ENCODE measurements at places on chromosomes 1 and 21.
A peak's percentile ranks its signal among the peaks of the same experiment; 100 is the strongest.

GRCh38 chr21:40546647-40547046 lies 300.3 kb downstream of the DSCAM start:
- no peak for DNase-seq

DNA sequence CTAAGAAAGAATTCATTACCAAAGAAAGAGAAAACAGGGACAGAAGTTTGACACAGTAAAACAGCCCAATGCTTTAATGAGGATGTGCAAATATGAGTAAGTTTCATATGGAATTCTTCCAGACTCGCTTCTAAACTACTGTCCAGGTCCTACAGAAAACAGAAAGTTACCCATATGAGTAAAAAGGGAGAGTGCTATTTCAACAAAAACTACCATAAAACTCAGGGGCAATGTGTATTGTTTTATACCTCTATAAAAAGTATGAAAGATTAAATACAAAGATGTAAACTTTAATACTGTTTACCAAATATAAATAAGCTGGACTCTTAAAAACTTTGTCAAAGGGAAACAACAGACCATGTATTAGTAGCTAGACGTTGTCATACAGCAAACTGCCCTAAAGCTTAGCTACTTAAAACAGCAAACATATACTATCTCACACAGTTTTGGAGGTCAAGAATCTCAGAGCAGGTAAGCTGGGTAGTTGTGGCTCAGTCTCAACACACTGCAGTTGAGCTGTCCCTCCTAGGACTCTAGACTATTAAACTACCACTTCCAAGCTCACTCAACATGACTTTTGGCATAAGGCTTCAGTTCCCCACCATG lies 174.9 kb downstream of the COP1 start:
- DNase-seq = no peak

- no peak for DNase-seq
Observed at GRCh38 chr1:86748622-86749373, 44.4 kb downstream of the SH3GLB1 start.

- no peak for DNase-seq
Observed at GRCh38 chr1:17031436-17031835, 19.7 kb upstream of the ATP13A2 start.

GRCh38 chr1:920521-920920 lies 3.2 kb upstream of the SAMD11 start:
- peak; percentile 52 for DNase-seq

DNA sequence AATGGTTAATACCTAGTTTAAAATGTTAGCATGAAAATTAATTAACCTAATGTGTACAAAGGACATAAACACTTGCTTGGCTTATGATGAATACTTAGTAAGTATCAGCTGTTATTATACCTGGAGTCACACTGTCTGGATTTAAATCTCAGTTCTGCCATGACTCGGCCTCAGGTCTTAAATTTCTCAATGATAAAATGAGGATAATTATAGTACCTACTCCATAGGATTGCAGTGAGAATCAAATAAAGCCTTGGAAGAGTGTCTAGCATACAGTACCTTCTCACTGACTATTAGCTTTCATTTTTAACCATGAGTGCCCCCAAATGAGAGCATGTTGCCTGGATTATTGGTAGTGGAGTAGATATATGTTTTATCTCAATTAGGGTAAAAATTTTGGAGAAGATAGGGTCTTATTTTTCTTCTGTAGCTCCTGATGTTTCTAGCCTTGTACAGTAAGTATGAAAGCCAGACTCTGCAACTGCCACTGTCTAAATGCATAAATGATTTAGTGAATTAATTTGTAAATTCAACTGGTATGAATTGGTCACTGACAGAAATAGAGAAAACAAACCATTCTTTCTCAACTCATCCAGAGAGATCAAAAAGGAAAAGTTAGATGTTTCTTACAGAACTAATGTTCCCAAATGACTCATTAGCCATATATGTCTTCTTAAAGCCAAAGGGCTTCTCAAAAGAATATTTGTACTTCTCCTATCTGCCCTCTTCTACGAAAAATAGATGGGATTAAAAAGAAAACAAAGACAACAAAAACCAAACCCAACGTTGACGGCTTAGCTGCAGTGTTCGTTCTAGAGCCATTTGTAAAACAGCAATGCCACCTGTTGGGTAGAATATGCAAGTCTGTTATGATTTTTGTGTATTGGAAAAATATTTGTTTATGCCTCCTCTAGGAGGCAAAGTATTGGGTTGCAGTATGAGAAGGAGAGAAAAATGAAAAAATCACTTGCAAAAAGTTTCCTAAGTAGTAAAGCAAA lies 53.8 kb upstream of the MROH9 start:
- no peak for DNase-seq

DNA sequence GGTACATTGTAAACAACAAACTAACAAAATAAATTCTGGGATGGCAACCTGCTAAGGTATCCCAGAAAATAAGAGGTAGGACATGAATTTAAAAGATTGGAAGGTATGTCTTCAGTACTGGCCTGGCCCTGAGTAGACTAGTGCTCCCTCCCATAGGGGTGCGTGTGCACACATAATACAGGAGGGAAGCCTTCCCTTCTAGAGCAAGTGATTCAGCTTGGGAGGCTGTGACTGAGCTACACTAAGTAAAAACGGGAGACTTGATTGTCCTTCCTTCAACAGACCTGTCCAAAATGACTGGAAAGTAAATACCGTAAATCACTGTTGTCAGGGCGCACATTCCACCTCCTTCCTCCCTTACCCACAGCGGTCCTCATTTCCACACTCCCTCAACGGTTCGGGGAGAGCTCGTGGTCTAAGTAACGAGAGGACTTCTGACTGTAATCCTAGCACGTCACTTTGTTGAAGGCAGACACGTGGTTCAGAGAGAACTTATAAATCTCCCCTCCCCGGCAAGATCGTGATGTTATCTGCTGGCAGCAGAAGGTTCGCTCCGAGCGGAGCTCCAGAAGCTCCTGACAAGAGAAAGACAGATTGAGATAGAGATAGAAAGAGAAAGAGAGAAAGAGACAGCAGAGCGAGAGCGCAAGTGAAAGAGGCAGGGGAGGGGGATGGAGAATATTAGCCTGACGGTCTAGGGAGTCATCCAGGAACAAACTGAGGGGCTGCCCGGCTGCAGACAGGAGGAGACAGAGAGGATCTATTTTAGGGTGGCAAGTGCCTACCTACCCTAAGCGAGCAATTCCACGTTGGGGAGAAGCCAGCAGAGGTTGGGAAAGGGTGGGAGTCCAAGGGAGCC lies at the start of gene TGFB2:
Gene TGFB2 (plus strand): TSS at position 523 of the 859 bp plus-strand sequence. CDS start 1,366 bp downstream, outside the sequence.
- no peak for DNase-seq

DNA sequence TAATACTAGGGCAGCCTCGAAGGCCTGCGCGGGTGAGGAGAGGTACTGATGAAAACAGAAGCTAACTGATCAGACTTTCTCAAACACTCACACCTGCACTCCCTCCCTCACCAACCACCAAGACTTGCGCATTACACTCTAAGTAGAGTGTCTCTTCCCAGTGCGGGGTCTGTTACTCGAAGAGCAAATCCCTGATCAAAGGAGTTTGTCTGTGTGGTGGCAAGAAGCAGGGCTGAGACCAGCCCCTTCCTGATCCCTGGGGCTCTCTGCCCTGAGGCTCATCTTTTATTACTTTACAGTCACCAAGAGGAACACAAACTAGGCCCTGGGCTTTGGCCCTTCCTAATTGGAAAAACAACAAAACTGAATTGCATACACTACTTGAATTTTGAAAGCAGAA lies 19.5 kb upstream of the TSNAX start:
- no peak for DNase-seq

Data from posterior cingulate gyrus (tissue), 11 donors.